Stimulated activated CD8-positive, alpha-beta memory T cell treated with anti-CD3 and anti-CD28 coated beads, Interleukin-7, amount 100 ng/mL, for 1 hour (primary cell): ENCODE measurements at places on chromosomes 4 and X.

- no peak for DNase-seq
Measured at GRCh38 chrX:10549280-10549679, 71.1 kb downstream of the MID1 start.

DNA sequence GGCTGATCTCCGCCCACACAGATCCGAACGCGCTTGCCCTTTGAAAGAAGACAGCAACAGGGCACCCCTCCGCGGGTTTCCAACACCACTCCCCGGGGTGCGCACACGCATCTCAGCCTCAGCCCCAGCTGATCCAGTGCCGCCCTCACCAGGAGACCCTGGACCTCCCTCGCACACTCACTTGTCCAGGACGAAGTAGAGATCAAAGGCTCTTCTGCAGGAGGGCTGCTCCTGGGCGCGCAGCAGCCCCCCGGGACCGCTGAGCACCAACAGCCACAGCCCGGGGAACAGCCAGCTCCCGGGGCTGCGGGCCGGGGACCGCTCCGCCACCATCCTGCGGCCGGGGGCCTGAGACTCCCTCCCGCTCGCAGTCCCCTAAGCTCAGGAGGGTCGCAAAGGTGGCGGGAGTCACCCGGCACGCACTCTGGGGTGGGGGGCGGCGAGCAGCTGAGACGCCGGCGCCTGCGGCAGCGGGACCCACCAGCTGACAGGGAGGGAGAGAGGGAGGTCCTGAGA lies 743 bp downstream of the ANTXR2 start:
- DNase-seq: no peak

DNA sequence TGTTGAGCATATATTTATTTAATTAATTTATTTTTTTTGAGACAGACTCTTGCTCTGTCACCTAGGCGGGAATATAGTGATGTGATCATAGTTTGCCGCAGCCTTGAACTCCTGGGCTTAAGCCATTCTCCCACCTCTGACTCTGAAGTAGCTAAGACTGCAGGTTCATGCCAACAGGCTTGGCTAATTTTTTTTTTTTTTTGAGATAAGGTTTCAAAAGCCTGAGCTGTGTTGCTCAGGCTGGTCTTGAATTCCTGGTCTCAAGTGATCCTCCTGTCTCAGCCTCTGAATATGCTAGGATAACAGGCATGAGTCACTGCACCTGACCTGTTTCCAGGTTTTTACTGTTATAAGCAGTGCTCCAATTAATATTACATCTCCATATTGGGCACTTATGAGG lies 4.8 kb downstream of the ADD1 start:
- no peak for DNase-seq

GRCh38 chr4:76279462-76279861 lies 27.1 kb upstream of the STBD1 start:
- DNase-seq: no peak

DNA sequence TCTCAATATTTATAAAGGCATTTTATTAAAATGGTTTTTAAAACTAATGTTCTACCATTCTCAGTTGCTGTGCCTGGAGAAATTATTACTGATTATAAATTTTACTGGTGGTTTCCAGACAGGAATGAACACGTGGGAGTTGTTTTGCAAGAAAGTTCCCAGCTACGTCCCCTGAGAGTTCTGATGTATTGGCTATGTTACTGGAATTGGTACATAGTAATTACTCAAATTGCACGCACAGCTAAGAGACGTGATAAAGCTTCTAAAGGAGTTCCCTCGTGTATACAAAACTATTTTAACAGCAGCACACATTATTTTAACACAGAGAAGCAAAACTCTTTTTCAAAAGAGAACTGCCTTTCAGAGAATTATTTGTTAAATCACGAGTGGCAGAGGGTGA lies 292.2 kb downstream of the NLGN4X start:
- no peak for DNase-seq

DNA sequence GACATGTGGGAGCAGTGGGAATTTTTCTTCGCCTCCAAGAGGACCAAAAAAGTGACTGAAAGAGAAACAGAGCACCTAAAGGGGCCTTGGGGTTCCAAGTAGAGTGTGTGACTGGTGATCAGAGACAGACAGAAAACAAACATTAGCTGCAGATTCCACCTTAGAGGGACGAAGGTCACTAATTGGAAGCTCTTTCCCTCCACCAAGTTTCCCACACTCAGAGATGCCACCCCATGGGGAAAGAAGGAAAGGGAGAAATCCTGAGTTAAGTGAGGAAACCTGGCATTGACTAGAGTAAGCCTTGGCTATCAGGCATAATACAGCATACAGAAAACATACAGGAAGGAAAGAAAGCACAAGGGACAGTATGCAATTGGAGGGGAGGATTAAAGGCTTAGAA lies 90.9 kb downstream of the HNRNPD start:
- no peak for DNase-seq

DNA sequence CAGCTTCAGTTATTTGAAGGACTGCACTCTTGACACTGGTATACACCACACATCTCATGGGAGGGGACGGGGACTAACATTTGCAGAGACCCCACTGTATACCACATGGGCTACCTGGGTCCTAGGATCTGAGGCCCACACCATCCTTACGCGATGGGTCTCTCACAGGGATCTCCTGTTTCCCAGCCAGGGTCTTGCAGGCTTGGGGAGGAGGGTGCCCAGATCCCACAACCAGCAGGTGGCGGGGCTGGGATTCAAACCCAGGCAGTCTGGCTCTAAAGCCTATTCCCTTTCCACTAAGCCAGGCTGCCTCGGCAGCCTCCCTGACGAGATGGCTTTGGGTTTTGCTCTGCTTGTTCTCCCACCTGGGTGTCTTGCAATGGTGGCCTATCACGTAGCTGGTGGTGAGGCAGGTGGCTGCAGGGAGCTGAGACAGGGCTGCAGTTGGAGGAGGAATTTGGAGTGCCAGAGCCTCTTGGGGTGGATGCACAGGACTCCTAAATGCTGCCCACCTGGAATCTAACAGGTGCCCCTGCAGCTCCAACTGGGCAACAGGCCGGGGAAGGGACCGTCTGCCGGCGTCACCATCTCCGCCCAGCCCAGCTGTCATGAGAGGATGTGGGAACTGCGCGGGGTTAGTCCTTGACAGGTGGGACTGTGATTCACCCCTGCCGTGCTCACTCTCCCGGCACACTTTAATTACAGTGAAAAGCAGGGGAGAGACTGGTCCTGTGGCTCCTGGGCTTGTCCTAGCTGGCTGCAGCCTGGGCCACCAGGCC lies 110.7 kb downstream of the PSAPL1 start:
- DNase-seq: no peak

- DNase-seq: no peak
Measured at GRCh38 chr4:76562161-76562560, 127.1 kb downstream of the SHROOM3 start.

GRCh38 chr4:85823295-85823694 lies 348.3 kb downstream of the ARHGAP24 start:
- no peak for DNase-seq

DNA sequence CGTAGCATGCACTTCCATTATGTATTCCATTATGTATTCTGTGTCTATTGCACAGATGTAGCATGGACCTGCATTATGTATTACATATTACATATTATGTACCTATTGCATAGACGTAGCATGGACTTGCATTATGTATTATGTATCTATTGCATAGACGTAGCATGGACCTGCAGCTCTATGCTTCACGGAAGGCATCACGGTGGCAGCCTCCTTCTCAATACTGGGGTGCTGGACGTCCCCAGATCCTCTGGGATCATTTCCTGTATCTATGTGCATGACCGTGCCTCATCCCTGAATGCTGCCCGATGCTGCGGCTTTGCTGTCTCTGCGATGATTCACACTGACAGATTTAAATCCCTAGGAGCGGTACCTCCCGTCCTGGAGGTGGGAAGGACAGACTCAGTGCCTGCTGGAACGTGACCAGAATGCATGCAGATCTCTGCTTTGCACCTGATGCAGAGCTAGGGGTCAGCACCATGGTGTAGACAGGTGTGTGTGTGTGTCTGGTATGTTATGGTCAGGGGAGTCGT lies 317.5 kb downstream of the DHRSX start:
- no peak for DNase-seq

- no peak for DNase-seq
Measured at GRCh38 chr4:146381263-146381872, 140.4 kb downstream of the SLC10A7 start.

- no peak for DNase-seq
Measured at GRCh38 chrX:68307769-68308168, 125.5 kb downstream of the OPHN1 start.

DNA sequence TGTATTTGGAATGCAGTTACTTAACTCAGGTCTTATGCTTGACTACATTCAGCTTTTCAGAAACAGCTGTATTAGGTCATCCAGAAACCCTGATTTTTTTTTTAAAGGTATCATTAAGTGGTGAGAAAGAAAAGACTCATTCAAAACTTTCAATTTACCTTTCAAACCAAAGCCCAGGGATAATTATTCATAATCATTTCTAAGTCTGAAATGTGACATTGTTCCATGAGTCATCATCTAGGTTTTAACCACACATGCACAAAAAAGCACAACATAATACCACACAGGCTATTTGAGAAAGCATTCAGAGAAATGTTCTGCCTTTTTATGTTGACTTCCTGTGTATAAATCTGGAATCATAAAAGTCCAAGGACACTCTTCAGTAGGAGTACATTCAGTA lies 288.2 kb downstream of the IL1RAPL2 start:
- DNase-seq: no peak

DNA sequence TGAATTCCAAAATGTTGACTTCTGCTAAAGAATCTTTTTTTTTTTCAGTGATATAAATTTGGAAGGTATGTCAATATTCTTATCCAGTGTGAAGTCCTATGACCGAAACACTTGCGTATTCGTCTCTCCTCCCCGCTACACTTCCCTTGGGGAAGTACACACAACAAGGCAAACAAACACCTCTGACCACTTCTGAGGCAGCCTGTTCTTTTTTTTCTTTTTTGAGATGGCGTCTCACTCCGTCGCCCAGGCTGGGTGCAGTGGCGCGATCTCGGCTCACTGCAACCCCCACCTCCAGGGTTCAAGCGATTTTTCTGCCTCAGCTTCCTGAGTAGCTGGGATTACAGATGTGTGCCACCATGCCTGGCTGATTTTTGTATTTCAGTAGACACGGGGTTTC lies 78.1 kb upstream of the DHRSX start:
- DNase-seq: no peak

DNA sequence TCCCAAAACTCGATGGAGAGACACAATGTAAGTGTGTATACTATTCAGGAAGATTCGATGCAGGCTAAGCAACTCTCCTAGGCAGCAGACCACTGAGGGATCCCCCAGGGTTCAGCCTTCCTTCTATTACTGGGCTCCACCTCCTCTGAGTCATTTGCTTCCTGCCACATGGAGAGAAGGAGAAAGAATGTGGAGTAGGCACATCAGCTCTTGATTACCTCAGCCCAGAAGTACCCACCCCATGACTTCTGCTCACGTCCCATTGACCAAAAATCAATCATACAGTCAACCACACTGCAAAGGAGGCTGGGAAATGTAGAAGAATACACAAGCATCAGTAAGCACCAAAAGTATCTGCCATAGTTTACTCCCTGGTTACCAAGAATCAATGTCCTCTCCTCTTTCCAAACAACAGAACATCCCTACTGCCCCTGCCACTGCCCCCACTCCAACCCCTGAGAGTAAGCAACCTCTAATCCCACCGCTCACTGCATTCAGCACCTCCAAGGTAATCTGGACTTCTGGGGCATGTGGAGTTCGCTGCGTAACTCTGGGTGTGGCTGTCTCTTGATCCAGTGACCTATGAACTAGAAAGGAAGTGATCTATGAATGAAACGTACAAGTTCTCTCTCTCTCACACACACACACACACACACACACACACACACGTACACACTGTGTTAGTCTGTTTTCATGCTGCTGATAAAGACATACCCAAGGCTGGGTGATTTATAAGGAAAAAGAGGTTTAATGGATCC lies 91.2 kb upstream of the C1QTNF7 start:
- DNase-seq: no peak

DNA sequence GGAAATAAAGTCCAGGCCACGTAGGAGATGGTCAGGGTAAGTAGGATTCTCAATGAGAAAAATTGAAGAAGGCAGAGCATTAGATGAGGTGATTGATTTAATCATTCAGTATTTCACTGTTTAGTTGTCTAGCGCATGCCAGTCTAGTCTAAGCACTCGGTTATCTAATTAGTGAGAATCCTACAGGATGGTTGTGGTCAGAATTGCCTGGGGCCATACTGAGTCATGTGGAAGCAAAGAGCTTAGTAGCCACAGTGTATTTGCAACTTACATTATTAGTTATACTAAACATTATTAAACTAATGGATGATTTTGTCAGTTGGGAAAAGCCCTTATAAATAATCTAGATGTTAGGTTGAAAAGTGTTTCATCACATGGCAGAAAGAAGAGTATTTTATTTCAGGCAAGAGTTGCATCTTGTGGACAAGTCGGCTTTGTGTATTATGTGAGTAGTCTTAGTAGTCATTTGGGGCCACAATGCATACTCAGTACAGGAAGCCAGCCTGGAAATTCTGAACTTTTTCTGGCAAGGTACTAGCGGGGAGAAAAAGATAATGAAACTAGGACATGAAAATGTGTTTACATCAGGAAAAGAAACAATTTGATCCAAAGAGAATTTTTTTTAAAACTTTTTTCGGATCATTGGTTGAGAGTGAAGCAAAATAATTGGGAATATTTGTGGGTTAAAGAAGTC lies 31.9 kb downstream of the CPEB2 start:
- no peak for DNase-seq

- no peak for DNase-seq
Measured at GRCh38 chrX:135632353-135632752, 81.1 kb upstream of the CT45A1 start.

DNA sequence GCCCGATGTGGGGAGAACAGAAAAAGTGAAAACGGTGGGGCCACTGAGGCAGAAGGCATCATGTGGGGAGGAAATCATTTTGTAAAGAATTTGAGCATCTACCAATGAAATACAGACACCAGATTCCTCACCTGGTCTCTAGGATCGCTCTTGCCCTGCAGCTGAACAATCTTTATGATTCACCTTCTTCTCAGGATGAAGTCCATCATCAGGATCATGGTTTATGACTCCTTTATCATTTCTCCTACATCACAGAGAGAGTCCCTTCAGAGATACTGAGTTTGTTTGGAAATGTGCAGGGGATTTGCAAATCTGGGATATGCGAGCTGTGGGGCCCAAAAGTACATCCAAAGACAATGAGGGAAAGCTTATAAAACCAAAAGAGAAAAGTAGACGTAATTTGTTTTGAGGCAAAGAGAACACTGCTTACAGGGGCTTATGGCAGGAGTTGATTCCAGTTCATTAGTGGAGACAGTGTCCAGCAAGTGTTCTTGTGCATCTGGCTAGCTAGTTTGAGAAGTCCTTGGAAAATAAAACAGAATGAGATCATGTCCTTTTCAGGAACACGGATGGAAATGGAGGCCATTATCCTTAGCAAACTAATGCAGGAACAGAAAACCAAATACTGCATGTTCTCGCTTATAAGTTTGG lies 15.3 kb upstream of the ANXA5 start:
- DNase-seq: no peak

- no peak for DNase-seq
Measured at GRCh38 chr4:81492606-81493230, 21.0 kb upstream of the RASGEF1B start.

GRCh38 chr4:172124656-172125308 lies 311.6 kb downstream of the GALNTL6 start:
- no peak for DNase-seq
